ENCODE measurements at places on chromosomes 16 and 17.
A peak's percentile ranks its signal among the peaks of the same experiment; 100 is the strongest.

DNA sequence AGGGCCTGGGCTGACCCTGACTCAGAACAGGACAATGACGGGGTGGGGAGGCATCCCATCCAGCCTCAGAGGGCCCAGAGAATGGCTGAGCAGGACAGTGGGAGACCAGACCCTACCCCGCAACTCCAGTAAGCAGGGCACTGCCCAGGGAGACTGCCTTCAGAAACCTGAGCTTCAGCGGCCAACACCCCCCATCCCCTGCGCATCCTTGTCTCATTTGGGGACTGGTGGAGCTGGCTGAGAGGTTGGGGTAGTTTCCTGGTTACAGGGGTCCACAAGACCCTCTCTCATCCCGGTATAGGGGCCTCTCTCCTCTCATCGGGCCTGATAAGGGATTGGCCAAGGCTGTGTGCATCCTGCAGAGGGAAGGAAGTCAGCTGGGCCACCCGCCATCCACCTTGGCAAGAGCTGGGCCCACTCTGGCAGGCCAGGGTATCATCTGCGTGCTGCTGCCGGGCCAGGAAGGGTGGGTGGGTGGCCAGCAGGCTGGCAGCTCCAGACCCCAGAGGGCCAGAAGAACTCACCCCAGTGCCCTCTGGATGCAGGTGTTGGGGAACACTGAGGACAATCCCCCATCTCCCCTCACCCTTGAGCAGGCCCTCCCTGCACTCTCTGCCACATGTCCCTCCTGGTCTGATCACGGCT, 229.1 kb downstream of the KATNIP start:
- no peak for DNase-seq

DNA sequence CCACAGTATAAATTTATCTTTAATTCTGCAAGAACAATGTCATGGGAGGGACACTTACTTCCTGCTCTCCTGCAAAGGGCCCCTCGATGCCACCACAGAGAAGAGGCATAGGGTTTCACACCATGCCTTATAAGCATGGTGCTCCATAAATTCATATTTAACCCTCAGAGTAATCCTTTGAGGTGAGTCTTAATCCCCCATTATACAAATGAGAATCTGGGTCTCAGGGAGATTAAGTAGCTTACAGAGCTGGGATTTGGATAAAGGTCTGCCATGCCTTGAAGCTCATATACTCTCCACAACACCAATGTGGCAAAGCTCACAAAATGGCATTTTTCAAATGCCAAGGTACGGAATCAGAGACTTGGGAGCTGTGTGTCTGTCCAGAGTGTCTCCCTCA, 268.5 kb upstream of the CCL2 start:
- DNase-seq = no peak

DNA sequence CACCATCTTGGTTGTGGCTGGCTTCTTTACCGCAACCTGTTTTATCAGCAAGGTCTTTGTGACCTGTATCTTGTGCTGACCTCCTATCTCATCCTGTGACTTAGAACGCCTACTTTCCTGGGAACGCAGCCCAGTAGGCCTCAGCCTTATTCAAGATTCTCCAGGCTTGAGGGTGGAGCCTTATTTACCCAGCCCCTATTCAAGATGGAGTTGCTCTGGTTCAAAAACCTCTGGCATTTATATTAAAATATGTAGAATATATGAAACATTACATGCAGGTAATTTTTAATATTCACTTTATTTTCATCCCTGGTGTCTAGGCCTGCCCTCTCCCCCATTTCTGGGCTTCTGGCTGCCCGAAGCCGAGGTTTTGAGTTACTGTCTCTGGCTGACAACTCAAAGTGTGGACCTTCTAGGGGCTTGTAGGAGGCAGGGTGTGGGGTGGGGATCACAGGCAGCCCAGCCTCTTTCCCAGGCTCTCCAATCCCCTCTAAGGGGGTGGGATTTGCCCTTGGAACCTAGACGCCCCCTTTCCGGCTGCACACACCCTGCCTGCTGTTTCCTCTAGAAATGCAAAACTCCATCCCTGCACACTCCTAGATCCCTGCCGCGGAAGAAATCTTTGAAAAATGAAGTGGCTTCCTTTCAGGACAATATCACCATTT, 152.0 kb downstream of the KCNJ12 start:
- no peak for DNase-seq

- no peak for DNase-seq
Measured at GRCh38 chr17:3977387-3977786, 13.2 kb upstream of the ATP2A3 start.

DNA sequence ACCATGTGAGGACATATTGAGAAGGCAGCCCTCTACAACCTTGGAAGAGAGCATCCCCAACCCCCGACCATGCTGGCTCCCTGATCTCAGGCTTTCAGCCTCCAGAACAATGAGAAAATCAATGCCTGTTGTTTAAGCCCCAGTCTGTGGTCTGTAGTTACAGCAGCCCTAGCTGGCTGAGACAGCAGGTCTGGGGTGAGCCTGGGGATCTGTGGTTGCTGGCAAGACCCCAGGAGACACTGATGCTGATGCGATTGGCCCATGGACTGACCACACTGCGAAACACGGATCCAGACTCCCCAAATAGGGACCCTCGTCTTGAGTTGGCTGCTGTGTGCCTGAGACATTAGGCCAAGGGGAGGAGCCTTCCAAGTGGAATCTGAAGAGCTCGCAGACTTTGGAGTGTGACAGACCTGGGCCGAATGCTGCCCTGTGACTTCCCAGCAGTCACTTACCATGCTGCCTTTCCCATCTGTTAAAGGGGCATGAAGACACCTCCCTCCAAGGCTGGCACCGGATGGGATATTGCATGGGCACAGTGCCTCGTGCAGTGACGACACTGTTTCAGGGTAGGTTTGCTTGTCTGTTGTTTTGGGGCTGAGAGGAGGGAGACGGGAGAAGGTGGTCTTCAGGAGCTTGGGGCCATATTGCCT, 147.8 kb upstream of the RPL38 start:
- DNase-seq = peak; percentile 49

GRCh38 chr17:27293359-27293897, 486 bp upstream of the WSB1 start:
- DNase-seq = peak; percentile 14

- DNase-seq = no peak
Measured at GRCh38 chr17:32110596-32110995, 31.7 kb upstream of the RHOT1 start.

DNA sequence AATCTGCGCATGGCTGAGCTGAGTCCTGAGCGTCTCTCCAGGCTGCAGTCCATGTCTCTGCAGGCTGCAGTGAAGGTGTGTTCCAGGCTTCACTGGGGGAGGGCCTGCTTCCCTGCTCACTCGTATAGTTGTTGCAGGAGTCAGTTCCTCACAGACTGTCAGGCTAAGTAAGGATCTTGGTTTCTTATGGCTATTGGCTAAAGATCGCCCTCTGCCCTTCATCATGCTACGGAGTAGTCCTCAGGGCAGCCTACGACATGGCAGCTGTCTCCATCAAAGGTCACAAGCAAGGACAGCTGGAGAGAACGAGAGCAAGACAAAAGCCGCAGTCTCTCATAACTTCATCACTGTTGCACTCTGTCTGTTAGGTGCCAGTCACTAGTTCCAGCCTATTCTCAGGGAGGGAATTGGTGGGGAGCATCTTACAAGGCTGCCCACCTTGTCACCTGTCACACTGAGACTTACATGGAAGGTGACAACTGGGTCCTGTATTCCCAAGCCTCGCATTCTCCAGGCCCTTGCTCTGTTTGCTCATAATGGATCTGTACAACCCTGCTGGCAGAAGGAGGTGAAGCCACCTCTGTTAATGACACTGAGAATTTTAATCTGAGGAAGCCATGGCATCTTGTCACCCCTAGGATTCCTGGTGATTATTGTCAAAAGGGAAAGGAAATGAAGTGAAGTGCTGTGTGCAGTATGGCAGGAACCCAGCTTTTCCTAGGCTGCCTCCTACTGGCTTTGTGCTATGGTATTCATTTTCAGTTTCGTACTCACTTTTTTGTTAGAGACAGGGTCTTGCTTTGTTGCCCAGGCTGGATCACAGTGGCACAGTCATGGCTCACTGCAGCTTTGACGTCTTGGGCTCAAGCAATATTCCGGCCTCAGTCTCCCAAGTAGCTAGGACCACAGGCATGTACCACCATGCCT, 43.4 kb downstream of the MFSD11 start:
- peak; percentile 54 for DNase-seq

DNA sequence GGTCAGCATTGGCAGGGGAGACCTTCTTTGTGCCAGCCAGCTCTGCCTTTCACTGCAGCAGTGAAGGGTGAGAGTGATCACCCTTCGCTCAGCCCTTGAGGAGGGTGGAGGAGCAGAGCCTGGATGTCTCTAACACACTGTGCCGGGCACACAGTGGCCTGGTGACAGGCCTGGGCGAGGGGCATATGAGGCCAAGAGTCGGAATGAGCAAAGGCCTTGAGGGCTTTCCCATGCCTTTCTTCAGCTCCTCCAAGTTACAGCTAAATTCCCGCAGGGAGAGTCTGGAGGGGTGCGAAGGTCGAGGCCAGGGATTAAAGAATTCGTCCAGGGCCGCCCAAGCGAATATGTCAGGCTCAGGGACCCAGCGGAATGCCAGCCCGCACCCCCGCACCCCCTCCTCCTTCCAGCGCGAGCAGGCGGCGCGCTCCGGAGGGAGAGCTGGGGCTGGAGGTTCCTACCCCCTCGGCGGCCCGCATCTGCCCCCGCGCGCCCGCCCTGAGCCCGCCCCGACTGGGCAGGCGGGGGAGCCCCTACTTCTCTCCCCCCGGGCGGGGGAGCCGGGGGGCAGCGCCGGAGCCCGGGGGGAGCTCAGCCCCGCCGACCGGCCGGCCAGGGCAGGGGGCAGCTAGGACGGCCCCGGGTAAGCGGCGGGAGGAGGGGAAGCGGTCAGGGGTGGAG, at the start of gene RASL10B:
Gene RASL10B, plus strand, starts transcription at position 401 of the 678 bp plus-strand sequence. CDS start 3,546 bp downstream, outside the sequence.
- peak; percentile 82 for DNase-seq

DNA sequence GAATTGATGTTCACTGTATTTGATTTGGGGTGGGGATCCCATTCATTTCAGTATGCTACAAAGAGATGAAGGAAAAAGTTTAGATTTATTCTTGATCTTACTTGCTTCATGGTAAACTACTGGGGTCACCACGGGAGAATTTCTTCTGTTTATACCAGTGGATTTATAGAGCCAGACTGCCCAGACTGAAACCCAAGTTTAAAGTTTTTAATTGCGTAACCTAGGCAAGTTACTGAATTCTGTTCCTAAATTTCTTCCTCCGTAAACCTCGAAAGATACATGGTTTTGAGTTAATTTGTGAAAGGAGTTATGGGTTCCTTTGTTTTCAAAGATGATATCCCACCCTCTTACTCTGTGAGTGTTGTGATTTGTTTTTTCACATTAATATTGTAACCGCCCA, 26.4 kb downstream of the PIGL start:
- DNase-seq = no peak

GRCh38 chr17:28567604-28568003, 3.7 kb downstream of the PIGS start:
- DNase-seq = no peak

GRCh38 chr17:48754500-48755261, 26.1 kb upstream of the HOXB13 start:
- DNase-seq = no peak

- no peak for DNase-seq
Measured at GRCh38 chr16:87674419-87674818, 72.1 kb downstream of the JPH3 start.

- DNase-seq = no peak
Measured at GRCh38 chr17:3866276-3866675, 20.2 kb upstream of the NCBP3 start.

- peak; percentile 89 for DNase-seq
Measured at GRCh38 chr17:43398724-43399595, at the start of gene ARL4D. Gene ARL4D, plus strand, starts transcription at chr17:43398993. Its CDS starts 740 bp downstream, at chr17:43399733.

DNA sequence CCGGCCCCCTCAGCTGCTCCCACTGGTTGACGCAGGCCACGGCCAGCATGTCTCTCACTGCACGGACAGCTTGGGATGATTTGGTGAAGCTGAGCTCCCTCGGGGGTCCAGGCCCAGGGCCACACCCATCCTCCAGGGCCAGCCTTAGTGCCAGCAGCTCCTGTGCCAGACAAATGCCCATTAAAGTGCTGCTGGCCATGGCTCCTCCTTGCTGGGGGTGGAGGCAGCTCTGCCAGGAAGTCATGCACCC, 2.5 kb downstream of the TRIM47 start:
- no peak for DNase-seq

DNA sequence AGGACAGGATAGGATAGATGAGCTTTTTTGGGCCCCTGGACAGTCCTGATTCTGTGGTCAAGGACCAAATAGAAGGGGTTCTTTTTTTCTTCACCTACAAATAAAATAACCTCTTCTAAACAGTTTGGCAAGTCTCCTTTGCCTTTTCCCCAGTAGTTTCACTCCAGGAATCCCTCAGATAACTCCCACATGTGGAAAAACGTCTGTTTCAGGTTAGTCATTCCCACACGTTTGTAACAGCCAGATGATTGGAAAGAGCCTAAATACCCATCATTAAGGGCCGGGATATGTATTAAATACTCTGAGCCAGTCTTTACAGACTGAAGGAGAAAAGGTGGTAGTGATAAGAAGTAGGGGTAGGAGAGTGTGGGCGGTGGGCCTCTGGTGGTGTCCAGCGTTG, 58.3 kb downstream of the PLD6 start:
- no peak for DNase-seq

- DNase-seq = no peak
Measured at GRCh38 chr16:89361751-89362539, 128.4 kb downstream of the ANKRD11 start.

- no peak for DNase-seq
Measured at GRCh38 chr16:84315422-84315821, 20.7 kb downstream of the WFDC1 start.

GRCh38 chr16:70359552-70359951, 12.8 kb downstream of the DDX19A start:
- no peak for DNase-seq

DNA sequence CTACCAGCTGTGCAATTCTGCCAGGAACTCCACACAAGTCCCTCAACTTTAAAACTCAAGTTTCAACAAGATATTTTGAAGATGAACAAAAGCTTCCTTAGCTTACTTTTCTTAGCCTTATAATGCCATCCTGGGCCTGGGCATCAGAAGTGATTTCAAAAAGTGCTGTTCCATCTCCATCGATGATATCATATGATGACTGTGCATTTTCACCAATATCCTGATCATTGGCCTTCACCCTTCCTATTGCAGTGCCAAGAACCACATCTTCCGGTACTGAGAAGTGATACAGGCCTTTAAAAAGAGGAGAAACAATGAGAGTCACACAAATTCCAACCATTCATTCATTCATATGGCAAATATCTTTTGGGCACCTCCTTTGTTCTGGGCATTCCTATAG, 215.4 kb downstream of the CDH8 start:
- no peak for DNase-seq

- no peak for DNase-seq
Measured at GRCh38 chr17:41184480-41184961, at the start of gene KRTAP4-1. Gene KRTAP4-1, minus strand, starts transcription at chr17:41184911. Its CDS starts 57 bp downstream, at chr17:41184854.

- peak; percentile 40 for DNase-seq
Measured at GRCh38 chr17:57138956-57139576, 54.0 kb downstream of the AKAP1 start.

GRCh38 chr16:25868706-25869370, 177.1 kb downstream of the HS3ST4 start:
- DNase-seq = peak; percentile 31

GRCh38 chr16:68898026-68898425, 54.7 kb downstream of the TANGO6 start:
- no peak for DNase-seq

- DNase-seq = no peak
Measured at GRCh38 chr16:26441178-26441577, 625.5 kb upstream of the C16orf82 start.

GRCh38 chr17:80968602-80969029, 23.0 kb upstream of the CHMP6 start:
- no peak for DNase-seq

All from mesendoderm (in vitro differentiated cells).